Epithelial cell of esophagus (primary cell): ENCODE measurements at places on chromosomes 3 and 15.
A peak's percentile ranks its signal among the peaks of the same experiment; 100 is the strongest.

- DNase-seq, result no peak
Measured at GRCh38 chr3:14263317-14264005, 84.8 kb downstream of the LSM3 start.

DNA sequence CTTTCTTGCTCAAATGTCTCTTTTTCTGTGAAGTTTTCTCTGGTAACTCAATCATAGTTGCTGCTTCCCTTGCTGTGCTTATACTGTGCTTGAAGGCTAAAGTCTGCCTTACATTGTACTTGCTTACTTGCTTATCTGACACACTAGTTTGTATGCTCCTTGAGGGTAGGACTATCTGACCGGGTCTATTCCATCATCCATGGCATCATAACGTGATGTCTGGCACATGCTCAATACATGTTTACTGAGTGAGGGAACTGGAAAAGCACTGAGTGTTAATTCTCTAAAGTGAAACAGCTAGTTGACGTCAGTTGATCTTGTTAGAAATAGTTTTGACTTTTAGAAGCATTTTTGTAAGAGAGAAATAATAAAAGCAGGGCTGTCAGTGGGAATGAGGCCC lies 42.7 kb downstream of the MAP3K13 start:
- no peak for DNase-seq

DNA sequence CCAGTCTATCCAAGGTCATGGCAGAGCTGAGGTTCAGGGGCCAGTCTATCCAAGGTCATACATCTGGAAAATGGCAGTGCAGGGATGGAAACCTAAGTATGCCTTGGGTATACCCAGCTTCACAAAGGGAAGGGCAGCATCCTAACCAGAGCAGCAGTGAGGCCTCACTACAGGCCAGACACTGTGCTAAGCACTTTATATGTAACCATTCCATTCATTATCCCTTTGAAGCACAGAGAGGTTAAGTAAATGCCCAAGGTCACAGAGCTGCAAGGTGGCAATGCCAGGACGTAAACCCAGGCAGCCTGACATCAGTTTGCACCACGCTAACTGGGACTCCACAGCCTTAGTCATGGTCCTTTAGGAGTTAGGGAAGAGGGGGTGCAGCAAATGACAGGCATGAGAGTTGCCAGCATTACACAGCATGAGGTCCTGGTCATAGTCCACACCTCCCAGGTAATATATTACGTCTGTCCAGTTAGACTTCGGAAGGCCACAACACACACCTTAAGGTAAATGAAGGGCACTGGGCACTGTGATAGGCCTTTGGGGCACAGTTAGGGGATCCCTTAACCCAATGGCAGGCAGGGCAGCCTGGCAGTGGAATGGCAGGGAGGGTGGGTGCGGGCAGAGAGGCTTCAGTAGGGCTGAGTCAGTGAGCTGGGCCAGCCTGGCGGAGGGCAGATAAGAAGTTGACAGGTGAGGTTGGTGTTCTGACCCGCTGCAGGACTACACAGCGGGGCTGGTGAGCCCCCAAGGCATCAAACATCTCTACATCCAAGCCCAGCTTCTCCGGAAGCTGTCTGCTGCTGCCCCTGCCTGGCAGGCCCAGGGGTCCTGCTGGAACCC lies 21.1 kb upstream of the CORO2B start:
- DNase-seq, result no peak

DNA sequence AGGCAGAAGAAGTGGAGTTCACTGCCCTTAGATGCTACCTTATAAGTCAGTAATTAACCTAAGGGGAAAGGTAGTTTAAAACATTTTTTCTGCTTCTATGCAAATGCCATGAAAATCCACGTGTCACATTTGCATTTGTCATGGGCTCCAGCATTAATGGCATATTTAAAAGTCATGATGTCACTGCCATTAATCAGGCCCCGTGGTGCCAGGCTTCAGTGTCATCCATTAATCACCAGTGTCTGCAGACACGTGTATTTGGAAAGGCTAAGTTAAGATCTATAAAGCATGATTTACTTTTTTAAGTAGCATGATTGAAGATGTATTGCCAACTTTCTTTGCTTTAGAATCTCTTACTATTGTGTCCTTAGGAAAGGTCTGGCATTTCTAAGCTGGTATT lies 857.8 kb downstream of the TUSC7 start:
- DNase-seq, result peak; percentile 4

DNA sequence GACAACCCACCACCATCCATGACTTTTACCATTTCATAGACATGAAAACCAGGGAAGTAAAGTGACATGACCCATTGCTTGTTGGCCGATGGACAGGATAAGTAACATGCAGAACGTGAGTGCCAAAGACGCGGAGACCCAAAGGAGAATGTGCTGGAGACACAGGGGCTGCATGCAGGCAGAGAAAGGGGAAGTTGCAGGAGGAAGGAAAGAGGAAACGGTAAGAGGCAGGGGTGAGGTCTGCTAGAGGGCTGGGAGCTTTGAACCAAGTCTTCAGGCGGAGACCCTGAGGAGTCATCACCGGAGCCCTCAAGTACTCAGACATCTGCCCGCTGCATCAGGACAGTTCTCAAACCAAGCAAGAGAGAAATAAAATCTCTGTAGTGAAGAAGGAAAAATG lies 34.9 kb downstream of the MAGEF1 start:
- no peak for DNase-seq
